Bone marrow (tissue), 2 donors: ENCODE measurements at places on chromosomes 5 and 9.

GRCh38 chr5:61931236-61931635 lies 374.8 kb upstream of the KIF2A start:
- no peak for DNase-seq

DNA sequence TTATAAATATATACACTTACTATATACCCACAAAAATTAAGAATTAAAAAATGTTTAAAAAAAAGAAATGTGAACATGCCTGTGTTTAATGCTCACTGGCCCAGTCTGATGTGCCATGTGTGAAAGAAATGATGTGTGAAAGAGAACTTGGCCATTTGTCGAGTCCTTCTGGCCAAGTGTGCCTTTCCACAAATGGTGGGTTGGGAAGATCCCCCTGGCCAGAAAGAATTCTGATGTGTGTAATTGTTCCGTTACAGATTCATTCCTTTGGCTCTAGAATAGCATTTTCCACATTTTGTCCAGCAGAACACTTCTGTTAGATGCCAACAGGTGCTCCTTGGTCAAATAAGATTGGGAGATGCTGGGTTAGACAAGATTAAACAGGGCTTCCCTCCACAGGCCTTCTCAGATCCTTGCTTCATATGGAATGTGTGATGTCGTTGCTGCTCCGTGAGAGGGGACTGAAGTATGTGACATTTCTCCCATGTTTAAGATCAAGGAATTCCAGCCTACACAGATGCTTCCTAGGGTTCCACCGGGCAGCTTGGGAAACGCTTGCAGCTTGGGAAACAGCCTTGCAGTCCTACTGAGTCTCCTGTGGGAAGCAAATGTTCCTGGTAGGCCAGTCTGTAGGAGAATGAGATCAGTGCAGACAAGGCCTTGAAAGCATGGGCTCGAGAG lies 32.1 kb downstream of the GDNF start:
- DNase-seq: no peak

- DNase-seq: no peak
Measured at GRCh38 chr9:97405551-97405950, 6.3 kb upstream of the TDRD7 start.

DNA sequence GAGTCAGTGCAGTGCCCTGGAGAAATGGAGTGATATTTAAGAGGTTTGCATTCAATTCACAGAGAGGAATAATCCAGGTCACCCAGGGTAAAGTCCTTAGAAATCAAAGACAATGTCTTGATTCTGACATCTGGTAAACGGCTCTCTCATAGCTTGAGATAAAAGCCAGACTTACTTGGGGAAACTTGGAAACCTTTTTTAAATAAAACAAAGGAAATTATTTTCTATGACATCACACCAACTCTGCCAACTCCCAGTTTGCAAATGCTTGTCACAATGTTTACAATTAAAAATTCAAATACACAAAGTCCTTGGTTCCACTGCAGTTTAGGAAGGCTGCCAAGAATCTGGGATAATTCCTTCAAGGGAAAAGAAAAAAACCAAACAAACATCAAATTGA lies 255.1 kb upstream of the NREP start:
- no peak for DNase-seq

GRCh38 chr5:171794470-171794960 lies 8.9 kb downstream of the SMIM23 start:
- no peak for DNase-seq

GRCh38 chr9:120928483-120929228 lies 2.1 kb upstream of the TRAF1 start:
- peak; percentile 45 for DNase-seq

DNA sequence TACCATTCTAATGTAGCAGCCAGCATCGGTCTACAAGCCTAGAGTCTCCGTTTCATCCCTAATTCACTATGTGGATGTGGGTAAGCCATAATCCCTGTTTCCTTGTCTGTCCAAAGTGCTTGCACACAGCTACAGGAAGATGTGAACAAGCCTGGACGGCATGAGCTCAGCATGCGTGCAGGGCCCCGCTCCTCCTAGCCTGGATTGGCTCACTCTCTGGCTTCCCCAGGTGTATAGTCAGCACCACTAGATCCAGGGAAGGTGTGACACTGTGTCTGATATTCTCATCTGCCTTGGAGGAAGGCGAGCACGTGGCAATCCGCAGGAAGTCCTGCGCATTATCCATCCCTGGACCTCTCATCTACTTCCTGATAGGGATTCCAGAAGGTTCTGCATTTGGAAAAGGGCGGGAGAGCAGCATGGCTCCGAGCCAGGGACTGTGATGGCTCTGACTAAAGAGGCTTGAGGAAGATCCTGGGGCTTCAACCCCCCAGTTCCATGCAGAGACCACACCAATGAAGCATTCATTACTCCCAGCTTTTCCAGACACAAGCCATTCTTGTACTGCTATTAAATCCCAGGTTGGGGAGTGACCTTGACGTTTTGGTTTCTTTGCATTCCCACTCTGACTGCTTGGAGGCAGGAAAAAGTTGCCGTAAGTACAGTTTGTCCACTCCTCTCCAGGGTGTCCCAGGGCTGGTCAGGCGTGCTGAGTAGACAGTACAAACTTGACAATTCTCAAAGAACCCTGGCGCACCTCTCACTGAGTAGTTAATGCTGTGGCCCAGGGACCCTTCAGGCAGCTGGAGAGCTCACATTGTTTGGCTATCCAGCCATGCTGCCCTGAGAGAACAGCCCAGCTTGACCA lies 65.6 kb downstream of the PSD2 start:
- no peak for DNase-seq

- DNase-seq: no peak
Measured at GRCh38 chr9:37990404-37991015, 78.5 kb downstream of the SHB start.

DNA sequence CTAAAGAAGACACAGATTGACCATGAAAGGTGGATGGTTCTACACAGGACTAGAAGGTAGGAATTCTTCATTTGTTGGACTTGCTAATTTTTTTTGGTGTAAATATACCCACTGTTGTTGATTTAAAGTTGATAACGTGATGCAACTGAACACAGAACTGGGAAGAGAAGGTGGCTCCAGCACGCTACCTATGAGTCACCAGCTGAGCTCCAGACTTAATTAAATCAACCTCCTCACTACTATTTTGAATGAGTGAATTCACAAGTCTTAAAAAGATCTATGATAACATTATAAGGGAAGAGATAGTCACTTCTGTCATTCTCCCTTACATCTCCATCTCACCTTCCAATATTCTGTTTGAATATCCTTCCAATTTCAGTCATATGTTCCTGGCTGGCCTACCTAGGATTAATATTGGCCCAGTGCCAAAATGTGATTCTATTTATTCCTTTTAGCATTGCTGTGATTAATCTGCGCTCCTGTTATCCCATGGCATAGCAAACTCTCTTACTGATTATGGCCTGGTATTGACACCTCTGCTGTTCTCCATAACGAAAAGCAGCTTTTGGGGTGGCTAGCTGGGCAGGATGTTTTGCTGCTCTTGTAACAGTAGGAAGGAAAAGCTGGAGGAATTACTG lies 135.9 kb upstream of the CCDC152 start:
- no peak for DNase-seq

GRCh38 chr5:137584262-137584661 lies 85.1 kb upstream of the SPOCK1 start:
- no peak for DNase-seq

- no peak for DNase-seq
Measured at GRCh38 chr5:53924392-53924791, 364.0 kb downstream of the NDUFS4 start.

DNA sequence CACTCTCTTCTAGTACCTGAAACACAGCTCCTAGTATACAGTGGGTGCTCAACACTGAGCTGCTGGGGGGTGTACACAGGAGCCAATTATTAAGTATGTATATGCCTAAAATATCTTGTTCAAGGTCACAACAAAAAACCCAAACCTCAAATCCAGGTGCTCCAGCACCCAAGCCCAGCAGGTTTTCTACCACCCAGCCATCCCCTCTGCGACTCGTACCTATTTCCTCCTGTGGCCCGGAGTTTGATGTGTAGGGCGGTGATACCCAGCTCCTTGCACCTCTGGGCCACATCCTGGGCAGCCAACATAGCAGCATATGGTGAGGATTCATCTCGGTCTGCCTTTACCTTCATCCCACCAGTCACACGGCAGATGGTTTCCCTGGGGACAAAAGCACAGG lies 3.0 kb downstream of the RPS14 start:
- DNase-seq: no peak

- DNase-seq: no peak
Measured at GRCh38 chr5:176542596-176543427, 5.6 kb upstream of the RNF44 start.

DNA sequence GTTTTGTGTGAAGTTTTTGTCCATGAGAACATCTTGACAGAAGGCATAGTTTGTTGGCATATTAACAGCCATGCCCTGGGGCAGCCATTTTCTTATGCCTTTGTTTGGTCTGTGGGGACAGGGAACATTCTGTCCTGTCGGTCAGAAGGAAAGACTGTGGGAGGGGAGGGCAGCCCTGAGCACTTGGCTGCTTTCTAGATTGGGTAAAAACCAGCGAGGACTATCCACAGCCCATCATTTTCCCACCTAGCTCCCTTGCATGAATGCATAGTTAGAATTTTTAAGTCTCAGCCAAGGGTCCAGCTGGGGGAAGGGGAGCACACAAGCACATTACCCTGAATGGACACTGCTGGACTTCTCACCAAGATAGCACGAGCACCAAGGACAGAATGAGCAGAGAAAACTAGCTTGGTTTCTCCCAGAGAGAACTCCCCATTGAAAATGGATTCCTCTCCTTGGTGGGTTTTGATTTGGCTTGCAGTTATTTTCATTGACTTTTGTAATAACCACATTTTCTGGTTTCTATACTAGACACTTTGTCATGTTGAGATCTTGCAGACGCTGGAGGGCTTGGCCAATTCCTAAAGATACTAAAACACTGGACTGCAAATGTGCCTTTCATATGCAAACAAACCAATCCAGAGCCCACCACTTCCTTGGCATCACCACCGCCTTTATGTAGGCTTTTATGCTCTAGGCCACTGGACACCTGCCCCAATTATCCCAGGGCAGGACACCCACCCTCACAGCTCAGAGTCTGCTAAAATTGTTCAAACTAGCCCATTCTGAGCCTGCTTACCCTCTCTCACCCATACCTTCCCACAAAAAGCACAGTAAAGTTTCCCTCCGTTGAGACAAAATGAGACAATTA lies 129.9 kb downstream of the BOD1 start:
- no peak for DNase-seq

- no peak for DNase-seq
Measured at GRCh38 chr5:17249029-17249634, 31.7 kb downstream of the BASP1 start.

DNA sequence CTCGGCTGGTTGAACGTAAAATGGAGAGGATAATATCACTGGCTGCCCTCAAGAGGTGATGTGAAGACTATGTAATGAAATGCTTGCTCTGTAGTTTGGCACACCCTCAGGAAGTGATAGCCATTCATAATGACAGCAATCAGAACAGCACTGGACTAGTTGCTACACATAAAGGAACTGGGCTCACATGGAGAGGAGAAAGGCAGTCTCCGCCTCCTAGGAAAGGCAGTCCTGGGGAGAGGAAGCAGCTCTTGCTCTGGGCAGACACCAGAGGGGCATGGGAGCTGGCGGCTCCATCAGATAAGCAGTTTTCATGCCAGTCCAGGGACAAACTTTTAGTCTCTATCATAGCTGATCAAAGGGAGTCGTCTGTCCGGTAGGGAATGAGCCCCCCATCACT lies 46.9 kb downstream of the ARHGEF37 start:
- no peak for DNase-seq

DNA sequence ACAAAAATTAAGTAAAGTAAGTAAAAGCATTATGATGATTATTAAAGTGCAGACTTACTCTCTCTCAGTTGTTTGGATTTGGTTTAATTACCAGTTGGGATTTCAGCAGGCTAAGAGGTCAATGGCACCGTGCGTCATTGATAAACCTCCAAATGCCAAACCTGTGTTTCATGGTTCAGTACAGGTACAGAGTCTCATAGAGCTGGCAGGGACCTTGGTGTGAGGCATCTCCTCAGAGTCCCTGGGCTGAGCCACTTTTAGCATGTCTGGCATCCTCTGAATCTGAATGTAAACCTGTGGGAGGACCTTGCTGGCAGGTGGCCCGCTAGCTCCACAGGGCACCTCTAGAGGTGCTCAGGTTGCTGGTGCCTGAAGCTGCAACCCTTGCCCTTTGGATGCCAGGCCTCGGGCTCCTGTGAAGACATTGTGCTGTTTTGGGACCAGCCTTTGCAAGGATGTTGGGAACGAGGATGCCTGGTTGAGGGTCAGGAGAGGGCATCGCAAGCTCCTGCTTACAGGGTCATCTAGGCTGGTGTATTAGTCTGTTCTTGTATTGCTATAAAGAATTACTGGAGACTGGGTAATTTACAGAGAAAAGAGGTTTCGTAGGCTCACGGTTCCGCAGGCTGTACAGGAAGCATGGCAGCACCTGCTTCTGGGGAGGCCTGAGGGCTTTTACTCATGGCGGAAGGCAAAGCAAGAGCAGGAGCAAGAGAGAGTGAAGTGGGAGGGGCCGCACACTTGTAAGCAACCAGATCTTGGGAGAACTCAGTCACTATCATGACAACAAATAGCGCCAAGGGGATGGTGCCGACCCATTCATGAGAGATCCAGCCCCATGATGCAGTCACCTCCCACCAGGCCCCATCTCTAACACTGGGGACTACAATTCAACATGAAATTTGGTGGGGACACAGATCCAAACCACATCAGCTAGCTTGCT lies 14.9 kb upstream of the STC2 start:
- no peak for DNase-seq

- DNase-seq: no peak
Measured at GRCh38 chr5:96245140-96246091, 187.6 kb downstream of the PCSK1 start.

DNA sequence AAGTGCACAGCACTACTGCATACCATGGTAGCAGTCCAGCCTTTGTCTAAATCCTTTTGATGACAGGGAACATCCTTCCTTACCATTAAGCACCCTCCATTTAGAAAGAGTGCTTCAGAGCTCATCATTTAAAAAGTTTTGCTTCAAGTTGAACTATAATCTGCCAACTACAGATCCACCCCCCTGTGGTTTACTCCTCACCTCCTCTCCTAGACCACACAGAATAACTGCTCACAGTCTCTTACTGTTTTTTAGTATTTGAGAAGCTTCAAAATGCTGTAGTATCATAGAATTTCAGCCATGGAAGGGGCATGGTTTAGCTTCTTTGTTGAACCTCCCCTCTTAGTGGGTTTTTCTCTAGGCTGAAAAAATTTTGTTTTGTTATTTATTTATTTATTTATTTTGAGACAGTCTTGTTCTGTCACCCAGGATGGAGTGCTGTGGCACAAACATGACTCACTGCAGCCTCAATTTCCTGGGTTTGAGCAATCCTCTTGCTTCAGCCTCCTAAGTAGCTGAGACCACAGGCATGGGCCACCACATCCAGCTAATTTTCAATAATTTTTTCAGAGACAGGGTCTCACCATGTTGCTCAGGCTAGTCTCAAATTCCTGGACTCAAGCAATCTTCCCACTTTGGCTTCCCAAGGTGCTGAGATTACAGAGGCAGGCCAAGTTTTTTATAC lies 384.3 kb upstream of the RFX3 start:
- no peak for DNase-seq

DNA sequence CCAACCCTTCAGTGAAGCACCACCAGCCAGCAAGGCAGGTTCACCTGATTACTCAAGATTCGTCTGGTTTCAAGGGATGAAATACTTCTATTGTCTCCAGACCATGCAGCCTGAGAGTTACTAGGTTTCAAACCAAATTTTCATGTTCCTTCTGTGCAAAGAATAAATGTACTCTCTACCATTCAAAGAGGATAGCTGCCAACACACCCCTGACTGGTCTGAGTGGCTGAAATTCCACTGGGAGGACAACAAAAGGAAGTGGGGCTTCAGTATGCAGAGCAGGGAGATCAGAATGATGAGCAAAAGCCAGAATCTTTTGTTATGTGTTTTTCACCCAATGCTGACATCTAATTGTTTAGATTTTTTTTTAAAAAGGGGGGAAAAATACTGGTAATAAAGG lies 356.3 kb downstream of the BNC2 start:
- DNase-seq: no peak
